Uterus (tissue), 4 donors: ENCODE measurements at places on chromosomes 4 and X. TPM values are rescaled to one million over a fixed set of nuclear protein-coding genes. Genes with fewer than 3 reads are reported as not detected.

GRCh38 chr4:183919141-183919540, 14.0 kb downstream of the STOX2 start:
- no peaks in the 10 kb centered on the region for H3K36me3 ChIP-seq
- no peaks in the 10 kb centered on the region for H3K4me1 ChIP-seq
- H3K27ac ChIP-seq: no peak overlapping the region
- no peaks in the 10 kb centered on the region for H3K27me3 ChIP-seq
- H3K4me3 ChIP-seq: no peak overlapping the region

- no peaks in the 10 kb centered on the region for H3K27me3 ChIP-seq
- H3K36me3 ChIP-seq: no peaks in the 10 kb centered on the region
- peaks cover 20% of the 10 kb centered on the region for H3K4me1 ChIP-seq
- no peak overlapping the region for H3K27ac ChIP-seq
- no peak for DNase-seq
Observed at GRCh38 chr4:86944964-86945781, 10.4 kb downstream of the AFF1 start.

- no peaks in the 10 kb centered on the region for H3K36me3 ChIP-seq
- H3K4me3 ChIP-seq: no peak overlapping the region
- no peaks in the 10 kb centered on the region for H3K4me1 ChIP-seq
- H3K27me3 ChIP-seq: no peaks in the 10 kb centered on the region
Observed at GRCh38 chr4:184798504-184798903, 27.3 kb downstream of the ACSL1 start.

STK32B gene
- total RNA-seq: 33.8 TPM

- H3K4me1 ChIP-seq: no peaks in the 10 kb centered on the region
- H3K4me3 ChIP-seq: no peak overlapping the region
- H3K27ac ChIP-seq: no peak overlapping the region
- no peaks in the 10 kb centered on the region for H3K27me3 ChIP-seq
Observed at GRCh38 chr4:95693594-95693993, 144.8 kb upstream of the UNC5C start.
